NCI-H1048 (cell line): ENCODE measurements at places on chromosomes 16 and 17.

- peak; percentile 72 for DNase-seq
These were observed at the start of gene NCBP3 for GRCh38 chr17:3845621-3846436. Gene NCBP3, minus strand, starts transcription at chr17:3846246. Its CDS starts 23 bp downstream, at chr17:3846223.

DNA sequence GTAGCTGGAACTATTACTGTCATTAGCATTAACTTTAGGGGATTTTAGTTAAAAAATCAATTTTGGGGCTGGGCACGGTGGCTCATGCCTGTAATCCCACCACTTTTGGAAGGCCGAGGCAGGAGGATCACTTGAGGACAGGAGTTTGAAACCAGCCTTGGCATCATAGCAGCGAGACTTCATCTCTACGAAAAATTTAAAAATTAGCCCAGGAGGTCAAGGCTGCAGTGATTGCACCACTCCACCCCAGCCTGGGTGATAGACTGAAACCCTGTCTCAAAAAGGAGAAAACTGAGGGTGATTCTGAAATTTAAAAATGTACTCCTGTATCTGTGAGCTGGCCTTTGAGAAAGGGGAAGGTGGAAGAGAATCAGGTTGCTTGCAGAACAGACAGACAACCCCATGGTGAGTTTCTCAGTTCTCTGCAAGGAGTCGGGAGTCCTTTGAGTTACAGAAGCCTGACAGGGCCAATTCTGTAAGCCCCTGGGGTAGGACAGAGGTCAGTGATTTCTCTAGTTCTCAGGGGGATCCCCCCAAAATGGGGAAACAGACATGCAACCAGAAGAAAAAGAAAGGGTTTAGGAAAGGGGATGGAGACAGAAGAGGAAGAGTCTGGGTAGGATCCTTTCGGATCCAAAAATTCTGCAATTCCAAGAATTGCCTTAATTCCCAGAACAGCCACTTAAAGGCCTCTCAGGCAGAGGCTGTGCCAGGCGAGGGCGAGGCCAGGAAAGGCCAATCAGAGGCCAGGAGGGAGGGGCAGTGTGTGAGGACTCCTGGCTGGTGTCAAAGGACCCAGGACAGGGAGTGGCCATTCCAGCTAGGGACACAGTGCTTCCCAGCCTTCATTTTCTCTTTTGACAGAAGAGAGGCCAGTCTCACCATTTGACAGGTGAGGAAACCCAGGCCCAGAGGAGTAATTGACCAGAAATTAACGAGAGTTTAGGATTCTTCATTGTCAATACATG, 6.7 kb downstream of the NUPR1 start:
- no peak for DNase-seq

- DNase-seq = no peak
These were observed 23.8 kb downstream of the OSBPL7 start for GRCh38 chr17:47797797-47798196.

GRCh38 chr16:85386467-85387170, 226.5 kb upstream of the GSE1 start:
- DNase-seq = no peak

- no peak for DNase-seq
These were observed 23.7 kb upstream of the CYLD start for GRCh38 chr16:50718061-50718760.

DNA sequence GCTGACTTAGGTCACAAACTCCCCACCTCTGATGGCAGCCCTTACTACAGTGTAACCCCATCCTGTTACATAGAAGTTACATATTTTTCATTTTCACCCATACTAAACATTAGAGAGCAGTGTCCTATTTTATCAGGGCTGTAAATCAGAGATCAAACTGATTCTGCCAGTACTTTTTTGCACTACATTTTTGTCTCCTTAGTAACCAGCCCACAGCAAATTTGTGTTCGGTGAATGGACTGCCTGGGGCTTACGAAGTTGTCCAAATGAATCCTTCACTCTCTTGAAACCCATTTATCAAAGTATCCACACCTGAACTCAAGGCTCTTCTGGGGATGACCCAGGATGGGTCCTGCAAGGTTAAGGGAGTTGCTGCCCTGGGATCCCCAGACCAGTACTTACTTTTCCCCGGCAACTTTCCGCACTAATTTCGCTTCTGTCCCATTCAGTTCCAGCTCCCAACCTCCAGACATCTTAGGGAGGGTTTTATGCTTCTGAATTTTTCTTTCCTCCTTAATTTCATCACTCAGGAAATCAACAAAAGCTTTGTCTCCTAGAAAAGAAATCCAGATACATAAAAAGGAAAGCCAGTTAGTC, 1.1 kb downstream of the C1QBP start:
- DNase-seq = no peak

GRCh38 chr16:26530584-26531289, 536.0 kb upstream of the C16orf82 start:
- no peak for DNase-seq

- DNase-seq = no peak
These were observed 13.4 kb downstream of the UTP6 start for GRCh38 chr17:31888124-31888523.

DNA sequence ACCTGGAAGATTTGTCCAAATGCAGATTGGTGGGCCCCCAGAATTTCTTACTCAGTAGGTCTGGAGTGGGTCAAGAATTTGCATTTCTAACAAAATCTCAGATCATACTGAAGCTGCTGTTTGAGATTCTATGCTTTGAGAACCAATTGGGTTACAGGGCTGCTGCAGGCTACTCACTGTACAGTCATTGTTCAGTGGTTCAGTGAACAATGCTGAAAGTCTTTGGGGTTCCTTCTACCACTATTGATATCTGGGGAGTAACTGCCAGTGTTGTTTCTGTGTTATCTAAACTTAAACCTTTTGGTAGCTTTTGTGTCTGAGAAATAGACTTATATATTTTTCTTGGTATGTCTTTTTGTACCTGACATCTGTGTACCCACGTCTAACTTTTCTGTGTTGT, 187.5 kb downstream of the TANC2 start:
- no peak for DNase-seq

GRCh38 chr17:7184647-7185046, 5.5 kb upstream of the ASGR1 start:
- no peak for DNase-seq

DNA sequence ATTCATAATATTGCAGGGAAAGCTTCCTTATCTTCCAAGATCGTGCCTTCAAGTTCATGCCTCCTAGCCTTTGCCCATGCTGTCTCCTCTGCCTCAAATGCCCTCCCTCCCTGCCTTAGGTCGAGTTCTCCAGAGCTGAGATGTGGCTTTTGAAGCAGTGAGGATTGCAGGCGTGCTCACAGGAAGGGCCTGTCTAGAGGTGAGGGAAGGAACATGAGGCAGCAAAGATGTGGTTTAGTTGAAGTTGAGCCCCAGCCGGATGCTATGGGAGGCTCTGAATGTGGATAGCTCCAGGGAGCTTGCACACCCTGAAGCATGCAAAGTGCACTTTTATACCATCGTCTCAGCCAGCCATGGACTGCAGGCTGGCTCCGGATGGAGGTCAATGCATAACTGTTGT, 754.6 kb upstream of the EEF2KMT start:
- DNase-seq = no peak

- no peak for DNase-seq
These were observed 17.0 kb downstream of the MGAT5B start for GRCh38 chr17:76884995-76885893.

GRCh38 chr16:10780628-10781027, 37.0 kb downstream of the NUBP1 start:
- DNase-seq = no peak

DNA sequence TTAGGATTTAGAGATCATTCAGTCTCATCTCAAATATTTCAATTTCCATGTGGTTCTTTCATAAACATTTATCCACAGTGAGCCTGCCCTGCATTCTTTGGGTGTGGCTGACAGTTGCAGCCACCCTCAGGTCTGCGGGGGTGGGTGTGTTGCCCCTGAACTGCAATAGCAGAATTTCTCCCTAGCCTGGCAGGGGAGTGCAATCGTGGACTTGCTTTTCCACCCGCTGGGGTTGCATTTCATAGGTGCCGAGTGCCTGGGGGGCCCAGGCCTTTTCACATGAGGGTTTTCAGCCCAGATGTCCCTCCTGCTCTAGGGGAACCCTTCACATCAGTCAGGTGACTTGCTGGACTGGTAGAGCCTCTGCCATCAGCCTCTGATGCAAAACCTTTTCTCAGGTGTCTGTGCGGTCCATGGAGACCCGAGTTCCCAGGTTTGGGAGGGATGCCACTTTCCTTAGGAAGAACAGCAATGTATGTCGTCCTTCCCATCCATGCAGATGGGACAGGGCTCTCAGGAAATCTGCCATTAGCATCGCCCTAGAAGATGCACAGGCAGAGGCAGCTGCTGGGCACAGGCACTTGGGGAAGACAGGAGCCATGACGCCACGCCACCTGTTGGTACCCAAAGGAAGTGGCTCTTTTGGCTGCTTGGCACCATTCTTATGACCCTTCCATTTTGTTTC, 2.4 kb upstream of the USP36 start:
- no peak for DNase-seq

DNA sequence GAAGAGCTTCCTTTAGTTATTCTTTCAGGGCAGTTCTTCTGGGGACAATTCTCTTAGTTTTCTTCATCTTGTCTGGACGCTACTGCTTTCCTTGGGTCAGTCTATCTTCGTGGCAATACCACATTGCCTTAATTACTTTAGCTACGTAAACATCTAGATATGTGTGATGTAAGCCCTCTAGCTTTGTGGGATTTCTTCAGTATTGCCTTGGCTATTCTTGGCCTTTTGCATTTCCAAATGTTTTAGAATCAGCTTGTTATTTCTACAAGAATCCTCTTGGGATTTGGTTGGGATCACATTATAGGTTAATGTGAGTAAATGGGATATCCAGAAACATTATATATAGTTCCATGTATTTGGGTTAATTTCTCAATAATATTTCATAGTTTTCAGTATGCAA, 9.0 kb upstream of the ST6GALNAC2 start:
- DNase-seq = no peak

DNA sequence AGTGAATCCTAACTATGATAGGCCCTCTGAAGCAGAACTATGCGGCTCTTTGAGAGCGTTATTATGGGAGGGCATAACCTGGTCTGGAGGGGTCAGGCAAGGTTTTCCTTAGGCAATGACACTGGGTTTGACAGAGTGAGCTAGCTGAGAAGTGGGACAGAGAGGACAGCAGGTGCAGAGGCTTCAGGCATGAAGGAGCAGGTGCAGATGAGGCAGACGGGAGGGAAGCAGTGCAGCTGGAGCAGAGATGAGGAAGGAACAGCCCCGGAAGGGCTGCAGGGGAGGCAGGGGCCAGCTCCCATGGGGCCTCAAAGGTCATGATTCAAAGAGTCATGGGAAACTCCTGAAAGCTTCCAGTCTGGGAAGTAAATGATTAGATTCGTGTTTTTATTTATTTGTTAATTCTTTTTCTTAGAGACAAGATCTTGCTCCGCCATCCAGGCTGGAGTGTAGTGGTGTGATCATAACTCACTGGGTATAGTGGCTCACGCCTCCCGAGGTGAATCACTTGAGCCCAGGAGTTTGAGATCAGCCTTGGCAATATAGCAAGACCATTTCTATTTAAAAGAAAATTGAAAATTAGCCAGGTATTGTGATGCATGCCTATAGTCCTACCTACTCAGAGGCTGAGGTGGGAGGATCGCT, 5.4 kb downstream of the MARCHF10 start:
- no peak for DNase-seq

DNA sequence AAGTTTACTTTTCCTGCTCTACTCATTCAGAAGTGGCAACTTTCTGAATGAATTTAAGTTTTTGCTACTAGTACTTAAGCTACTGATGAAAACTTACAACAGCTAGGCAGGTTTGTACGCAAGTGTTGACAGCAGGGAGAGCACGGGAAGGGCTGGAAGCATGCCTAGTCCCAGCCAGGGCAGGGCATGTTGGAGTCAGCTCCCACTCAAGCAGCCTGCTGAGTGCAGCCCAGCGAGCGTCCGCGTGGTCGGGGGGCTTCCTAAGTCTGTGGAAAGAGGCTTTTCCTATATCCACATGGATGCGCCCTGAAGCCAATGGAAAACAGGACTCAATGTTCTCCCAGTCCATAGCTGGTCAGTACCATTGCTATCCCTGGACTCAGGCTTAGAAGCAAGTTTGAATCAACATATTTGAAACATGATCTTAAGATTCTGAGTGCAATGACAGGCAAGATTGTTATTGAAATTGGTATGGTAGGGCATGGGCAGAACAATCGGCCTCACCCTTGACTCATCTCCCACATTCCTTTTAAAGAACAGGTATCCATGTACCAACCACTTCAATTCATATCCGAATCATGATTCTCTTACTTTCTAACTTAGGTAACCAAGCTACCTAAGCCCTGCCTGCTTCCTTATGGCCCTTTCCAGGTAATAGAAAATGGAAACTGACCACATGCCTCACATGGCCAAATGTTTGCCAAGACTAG, 22.5 kb downstream of the CYB5D2 start:
- no peak for DNase-seq

GRCh38 chr16:54431041-54431996, 144.7 kb upstream of the IRX3 start:
- no peak for DNase-seq

DNA sequence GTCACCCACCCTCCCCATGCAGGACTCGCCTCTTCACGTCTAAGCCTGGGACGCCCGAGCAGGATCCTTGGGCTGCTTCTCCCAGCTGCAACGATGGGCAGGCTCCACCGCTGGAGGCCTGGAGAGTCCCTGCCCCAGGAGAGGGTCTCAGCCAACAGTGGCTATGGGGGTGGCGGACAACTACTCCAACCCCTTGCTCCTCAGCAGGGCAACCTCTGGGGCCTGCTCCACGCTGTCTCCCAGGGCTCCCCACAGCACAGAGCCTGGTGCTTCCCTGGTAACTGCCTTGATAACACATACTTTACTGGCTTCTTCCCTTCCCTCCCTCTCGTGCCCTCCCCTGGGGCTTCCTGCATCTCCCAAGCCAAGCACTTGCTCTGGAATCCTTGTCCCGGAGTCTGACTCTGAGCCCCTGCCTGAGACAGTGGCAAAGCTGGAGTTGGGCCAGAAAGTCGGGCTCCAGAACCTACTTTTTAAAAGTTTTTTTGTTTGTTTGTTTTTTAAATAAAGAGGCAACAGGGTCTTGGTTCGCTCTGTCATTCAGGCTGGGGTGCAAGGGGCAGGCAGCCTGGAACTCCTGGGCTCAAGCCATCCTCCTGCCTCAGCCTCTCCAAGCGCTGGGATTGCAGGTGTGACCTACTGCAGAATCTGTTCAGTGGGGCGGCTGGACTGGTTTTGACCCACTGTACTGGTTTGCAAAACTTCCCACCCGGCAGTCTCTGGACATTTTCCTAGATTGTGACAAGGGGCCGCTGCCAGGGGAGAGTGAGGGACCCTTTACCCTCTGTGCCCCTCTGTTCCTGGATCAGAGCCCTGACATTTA, 99.4 kb downstream of the TNFRSF13B start:
- no peak for DNase-seq

DNA sequence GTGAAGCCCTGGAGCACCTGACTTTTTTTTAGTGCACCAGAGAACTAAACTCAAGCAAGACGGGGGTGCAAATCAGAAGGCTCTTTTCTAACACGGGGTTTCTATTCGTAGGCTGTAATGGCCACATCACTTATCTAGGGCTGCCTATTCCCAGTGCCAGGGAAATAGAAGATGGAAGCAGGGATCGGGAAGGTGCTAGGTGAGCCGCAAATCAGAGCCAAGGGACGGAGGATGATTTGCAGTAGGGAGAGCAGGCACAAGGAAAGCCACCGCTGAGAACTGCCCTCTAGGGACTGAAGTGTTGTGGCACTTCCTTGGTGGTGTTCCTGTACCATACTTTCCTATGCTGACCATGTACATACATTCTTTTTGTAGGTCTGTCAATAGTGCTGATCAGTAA, 7.8 kb upstream of the SLC46A1 start:
- no peak for DNase-seq

- DNase-seq = peak; percentile 41
These were observed 9.9 kb downstream of the TBX2 start for GRCh38 chr17:61409301-61410112.

- no peak for DNase-seq
These were observed 91.6 kb downstream of the CMC2 start for GRCh38 chr16:80915079-80915450.
